ENCODE measurements at places on chromosomes 2 and 18.
A peak's percentile ranks its signal among the peaks of the same experiment; 100 is the strongest.

DNA sequence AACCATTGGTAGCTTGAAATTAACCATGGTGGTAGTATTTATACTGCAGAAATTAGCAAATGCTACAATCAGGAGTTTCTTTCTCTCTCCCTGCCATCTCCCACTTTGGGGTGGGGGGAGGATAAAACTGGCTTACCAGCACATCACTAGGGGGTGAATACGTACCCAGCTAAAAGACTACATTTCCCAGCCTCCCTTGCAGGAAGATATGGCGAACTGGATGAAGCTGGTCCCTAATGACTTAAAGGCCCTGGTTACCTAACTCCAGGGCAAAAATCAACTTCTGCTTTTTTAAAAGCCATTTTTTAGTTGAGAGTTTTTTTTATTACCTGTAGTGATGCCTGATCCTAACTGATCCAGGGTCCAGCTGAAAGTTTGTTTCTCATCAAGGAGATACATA lies 70.3 kb upstream of the RAB12 start:
- no peak for DNase-seq

- no peak for DNase-seq
Observed at GRCh38 chr2:159650574-159650973, 34.2 kb upstream of the BAZ2B start.

DNA sequence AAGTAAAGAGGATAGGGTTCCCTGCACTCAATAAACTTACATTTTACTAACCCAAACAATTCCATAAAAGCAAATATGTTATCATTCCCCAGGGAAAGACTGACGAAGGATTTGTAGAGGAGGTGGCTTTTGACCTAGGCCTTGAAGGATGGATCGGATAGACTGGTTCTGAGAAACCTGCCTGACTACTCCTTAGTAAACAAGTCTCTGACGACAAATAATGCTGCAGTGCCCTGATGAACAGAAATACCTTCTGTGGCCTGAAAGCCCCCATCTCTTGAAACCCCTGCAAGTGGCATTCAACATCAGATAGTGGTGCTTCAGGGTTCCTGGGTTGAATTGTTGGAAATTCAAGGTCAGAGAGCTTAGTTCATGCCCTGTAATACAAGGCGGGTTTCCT lies 19.2 kb downstream of the PRKCE start:
- DNase-seq = no peak

DNA sequence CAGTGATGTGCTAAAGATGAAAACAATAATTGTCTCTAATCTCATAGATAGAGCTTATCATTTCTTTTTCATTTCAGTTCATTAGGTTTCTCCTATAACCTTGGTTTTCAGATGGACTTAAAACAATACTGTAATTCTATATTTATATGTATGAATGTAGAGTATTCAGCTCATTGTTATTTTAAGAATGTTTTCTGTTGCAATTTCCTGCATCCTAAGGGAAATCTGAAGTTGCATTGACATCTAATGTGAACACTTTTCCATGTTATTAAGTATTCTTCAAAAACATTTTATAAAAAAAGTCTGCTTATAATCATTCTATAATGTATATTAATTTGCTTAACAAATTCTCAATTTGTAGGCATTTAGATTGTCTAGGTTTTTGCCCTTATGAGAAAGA lies 288.9 kb downstream of the XIRP2 start:
- DNase-seq = no peak

GRCh38 chr2:75600461-75601011 lies 39.8 kb upstream of the EVA1A start:
- DNase-seq = no peak

DNA sequence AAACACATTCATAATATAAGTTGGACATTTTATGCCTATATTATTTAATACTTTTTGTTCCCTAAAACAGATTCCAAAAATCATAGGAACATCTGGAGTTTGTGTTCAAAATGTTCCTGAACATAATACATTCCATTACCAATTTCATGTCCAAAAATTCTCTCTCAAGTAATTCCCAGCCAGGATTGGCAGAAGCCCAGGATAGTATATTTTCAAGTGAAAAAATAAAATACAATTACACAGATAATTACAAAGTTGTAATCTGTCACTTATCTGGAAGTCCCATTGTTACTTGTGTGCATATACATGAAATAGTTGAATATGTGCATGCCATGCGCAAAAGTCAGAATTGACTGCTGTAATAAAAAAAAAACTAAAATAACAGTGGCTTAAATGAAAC lies 5.2 kb upstream of the SCN7A start:
- no peak for DNase-seq

DNA sequence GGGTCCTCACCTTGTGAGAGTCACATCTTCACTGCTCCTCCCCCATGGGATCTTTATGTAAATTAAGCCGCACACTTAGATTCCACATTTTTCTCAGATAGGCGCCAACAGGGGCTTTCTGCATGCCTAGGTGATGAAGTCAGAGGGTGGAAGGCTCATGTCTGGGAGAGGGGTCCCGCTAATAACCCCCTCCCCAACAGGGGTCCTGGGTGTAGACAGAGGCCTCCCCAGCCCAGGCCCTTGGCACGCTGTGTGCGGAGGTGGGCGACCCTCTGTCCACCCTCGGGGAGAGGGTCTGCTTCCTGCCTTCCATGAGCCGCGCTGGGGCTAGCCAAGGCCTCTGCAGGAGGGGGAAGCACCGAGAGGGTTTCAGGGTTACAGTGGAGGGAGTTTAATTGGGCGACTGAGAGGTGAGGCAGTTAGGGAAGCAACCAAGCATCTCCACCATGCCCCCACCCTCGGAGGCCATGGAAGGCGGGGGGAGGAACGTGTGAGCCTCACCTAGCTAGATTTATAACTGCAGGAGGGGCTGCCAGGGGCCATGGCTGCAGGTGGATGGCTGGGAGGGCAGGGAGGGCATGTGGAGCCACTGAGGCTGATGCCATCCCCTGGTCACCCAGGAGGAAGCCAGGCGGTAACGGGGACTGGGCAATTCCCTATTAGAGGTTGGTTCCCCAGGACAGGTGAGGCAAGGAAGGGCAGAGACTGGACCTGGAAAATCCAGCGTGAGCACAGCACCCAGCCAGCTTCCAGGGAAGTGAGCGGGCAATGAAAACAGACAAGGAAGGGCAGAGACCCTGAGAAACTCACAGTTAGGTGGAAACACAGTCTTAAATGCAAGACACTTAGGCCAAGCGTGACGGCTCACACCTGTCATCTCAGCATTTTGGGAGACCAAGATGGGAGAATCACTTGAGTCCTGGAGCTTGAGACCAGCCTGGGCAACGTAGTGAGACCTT lies 7.7 kb upstream of the PXDN start:
- DNase-seq = no peak

DNA sequence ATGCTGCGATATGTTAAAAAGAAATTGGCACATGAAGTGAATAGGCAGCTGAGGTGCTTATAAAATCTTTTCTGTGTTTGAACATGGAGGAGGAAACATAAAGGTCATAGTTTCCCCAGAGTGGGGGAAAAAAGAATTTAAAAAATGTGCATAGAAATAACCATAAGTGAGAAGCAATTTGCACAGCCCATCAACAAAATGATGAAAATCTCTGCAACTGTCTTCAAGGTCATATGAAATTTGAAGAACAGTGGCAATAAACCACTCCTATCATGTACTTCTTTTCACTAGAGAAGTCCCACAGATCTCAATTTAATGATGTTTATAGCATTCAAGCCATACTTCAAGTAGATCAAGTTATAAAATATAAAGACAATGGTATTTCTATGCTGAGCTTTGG lies 46.7 kb upstream of the ZNF804A start:
- no peak for DNase-seq

- DNase-seq = no peak
Observed at GRCh38 chr18:68833756-68834155, 35.9 kb downstream of the CCDC102B start.

DNA sequence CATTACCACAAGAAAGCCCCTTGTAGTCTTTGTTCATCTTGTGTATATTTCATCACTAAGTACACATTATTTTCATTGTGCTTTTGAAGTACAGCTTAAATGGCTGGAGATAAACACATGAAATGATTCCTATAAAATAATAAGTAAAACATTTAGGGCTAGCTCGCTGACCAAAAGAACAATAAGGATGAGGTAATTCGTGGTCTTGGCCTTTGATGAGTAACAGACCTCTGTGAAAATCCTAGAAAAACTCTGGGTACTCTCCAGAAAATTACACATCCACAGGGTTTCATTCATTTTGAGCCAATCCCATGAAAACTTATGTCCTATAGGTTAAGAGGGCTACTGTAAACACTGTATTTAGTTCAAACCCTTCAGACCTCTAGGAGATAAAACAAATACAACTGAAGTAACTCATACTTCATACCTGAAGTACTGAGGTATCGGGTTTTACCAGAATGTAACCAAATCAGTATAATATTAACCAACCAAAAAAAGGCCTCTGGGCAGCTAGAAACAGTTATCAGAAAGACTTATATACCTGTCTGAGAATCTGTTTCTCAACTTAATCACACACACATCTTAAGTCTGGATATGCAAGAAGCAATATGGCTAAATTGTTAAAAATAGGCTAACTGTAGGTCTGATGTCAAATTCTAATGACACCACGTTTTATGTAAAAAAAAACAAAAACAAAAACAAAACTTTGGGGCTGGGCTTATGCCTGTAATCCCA lies 31.0 kb downstream of the CFAP36 start:
- DNase-seq = no peak

GRCh38 chr2:225867071-225867470 lies 467.6 kb downstream of the NYAP2 start:
- no peak for DNase-seq

DNA sequence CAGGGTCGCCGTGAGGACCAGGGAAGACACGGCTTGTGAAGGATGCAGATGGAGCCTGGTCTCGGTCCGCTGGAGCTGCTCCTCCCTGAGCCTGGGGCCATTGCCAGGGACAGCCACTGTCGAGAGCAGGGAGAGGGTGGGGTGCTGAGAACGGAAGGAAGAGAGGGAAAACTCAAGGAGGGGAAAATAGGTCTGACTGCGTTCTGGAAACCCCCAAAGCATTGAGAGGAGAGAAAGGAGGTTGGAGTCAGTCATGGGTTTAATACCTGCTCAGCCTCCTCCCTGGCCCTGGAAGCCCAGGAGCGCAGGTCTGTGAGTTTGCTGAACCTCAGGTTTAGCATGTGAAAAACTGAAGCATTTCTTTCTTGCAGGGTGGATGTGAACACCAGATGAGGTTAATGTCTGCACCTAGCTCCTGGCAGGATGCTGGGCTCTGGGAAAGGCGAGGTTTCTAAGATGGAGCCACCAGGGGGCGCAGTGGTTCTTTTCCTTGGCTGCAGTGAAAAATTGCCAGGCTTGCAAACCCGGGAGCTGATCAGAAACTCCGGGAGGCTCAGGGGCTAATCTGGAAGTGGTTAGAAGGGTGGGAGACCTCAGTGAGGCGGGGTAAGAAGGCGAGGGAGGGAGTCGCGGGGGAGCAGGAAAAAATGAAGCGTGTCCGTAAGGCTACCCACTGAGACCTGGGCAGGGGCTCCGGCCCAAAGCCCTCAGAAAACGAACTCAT lies 33.6 kb upstream of the RNF149 start:
- peak; percentile 64 for DNase-seq

DNA sequence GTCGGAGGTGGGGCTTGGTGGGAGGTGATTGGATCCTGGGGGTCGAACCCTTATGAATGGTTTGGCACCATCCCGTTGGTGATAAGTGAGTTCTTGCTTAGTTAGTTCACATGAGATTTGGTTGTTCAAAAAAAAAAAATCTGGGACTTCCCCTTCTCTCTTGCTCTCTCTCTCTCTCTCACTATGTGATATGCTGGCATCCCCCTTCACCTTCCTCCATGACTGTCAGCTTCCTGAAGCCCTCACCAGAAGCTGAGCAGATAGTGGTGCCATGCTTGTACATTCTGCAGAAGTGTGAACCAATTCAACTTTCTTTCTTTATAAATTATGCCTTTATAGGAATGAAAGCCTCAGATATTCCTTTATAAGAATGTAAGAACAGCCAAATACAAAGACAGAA lies 269.7 kb upstream of the APCDD1 start:
- no peak for DNase-seq

GRCh38 chr2:1940679-1941078 lies 196.4 kb upstream of the PXDN start:
- no peak for DNase-seq

DNA sequence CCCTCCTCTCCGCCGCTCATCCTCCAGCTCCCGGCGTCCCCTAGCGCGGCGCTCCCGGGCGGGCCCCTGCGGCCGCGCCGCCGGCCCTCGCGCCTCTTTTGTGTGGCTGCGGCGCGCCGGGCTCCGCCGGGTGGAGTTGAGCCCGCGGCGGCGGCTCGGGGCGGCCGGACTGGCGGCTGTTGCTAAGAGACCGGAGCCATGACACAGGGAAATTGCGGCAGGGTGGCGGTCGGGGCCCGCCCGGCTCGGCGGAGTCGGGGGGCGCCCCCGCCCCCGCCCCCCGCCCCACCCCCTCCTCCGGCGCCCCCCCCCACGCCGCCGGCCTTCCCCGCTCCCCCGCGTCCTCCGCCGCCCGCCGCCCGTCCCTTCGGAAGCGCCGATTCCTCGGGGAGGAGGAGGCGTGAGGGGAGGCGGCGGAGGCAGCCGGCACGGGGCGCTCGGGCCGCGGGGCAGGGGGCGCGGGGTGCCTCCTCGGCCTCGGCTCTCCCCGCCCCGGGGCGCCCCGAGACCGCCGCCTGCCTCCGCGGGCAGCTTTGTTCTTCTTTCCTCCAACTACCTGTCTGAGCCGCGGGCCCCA lies at the start of gene TMEM200C:
Gene TMEM200C (minus strand): TSS at position 224 of the 577 bp plus-strand sequence. CDS start 3,459 bp downstream, outside the sequence.
- no peak for DNase-seq

- DNase-seq = no peak
Observed at GRCh38 chr2:148021886-148022285, 995 bp downstream of the MBD5 start.

DNA sequence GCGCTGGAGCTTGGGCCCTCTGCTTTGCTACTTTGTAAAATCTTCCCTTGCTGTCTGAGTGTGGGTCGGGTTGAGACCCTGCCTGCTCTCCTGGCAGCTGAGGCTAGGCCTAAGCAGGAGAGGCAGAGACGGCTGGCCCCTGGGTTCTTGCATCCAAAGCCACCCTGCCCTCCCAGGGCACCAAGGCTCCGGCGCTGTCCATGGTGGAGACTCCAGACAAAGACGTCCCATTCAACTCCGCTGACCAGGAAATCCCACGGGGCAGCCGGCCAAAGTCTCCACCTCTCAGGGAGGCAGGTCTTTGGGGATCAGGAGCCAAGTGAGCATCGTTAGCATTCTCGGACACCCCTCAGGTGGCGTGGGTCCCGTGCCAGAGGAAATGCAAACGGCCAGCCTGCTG lies 2.6 kb upstream of the PRLH start:
- no peak for DNase-seq

GRCh38 chr2:99495115-99495860 lies 5.5 kb upstream of the REV1 start:
- no peak for DNase-seq

GRCh38 chr18:44856157-44856556 lies 175.5 kb downstream of the SETBP1 start:
- no peak for DNase-seq

GRCh38 chr2:214713080-214713830 lies 96.2 kb downstream of the BARD1 start:
- no peak for DNase-seq

DNA sequence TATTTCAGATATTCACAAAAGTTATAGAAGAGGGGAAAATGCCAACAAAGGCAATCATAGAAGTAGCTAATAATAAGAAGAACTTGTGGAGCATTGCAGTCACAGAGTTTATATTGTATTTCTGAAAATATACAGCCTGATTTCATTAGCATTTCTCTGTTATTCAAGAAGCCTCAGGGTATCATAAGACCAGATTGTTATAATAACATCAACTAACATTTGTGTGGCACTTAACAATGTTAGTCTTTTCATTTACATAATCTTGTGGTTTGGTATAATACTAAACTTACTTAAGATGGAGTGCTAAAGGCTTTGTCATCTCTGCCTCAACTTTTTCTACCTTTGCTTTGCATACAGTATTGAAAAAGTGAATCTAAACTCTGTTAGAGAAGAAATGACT lies 61.6 kb upstream of the TACR1 start:
- DNase-seq = no peak

GRCh38 chr18:39167990-39168389 lies 1602.4 kb upstream of the CELF4 start:
- no peak for DNase-seq
